ENCODE measurements at places on chromosomes 7 and 10.

- no peak for DNase-seq
These were observed 10.2 kb downstream of the PKD2L1 start for GRCh38 chr10:100319707-100320402.

DNA sequence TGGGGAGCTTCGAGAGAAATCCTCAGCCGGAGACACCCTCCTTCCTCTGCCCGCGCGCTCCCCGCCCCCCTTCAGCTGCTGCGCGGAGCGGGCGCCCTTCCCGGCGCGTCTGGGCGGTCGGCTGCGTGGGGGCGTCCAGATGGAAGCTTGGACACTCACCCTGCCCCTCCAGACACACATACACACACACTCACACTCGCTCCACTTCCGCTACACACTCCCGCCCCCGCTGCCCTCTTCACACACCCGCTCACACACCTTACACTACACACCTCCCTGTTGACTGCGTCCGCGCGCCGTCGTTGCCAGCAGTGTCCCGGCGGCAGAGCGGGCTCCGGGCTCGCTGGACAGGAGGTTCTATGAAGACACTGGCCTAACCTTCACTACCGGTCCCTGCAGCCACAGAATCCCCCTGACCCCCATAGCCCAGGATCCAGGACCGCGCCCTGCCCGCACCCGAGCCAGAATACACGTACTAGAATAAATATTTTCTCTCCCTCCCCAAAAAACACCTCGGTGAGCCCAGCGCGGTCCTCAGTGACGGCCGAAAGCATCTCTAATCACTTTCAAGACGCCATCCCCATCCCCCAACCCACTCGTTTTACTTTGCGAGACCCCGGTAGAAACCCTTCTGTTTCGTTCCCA lies 1.1 kb upstream of the EGR2 start:
- peak; percentile 23 for DNase-seq

DNA sequence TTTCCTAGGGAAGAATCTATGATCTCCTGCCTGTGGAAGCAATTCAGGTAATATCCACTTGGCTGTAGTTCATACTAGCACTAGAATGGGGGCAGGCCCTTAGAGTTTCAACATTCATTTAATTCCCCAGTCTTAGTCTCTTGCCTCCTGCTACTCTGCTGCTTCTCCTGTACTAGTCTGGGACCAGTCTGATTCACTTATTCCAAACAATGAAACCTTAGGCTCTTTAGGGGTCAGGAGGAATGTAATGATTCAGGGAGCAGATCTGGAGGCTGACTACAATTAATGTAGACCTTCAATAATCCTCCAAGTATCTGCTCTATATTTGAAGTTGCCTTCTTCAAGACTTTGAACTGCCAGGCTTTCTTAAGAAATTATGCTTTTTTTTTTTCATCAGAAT lies 101.8 kb downstream of the GNAT3 start:
- DNase-seq = no peak

DNA sequence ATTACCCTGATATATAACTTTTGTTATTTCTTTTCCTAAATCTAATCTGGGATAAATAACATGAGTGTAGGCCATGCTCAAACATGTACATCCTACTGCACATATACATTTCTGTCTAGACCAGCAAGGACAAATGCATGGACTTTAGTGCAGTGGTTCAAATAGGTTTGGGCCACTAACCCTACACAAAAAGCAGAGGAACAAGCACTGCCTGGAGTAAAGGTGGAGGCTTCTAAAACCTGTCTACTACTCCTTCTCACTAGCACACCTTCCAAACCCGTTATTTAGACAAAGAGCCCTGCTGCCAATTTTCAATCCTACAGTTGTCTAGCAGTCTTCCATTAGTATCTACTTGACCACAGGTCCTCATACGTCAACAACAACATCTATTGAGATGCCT lies 34.8 kb downstream of the SGCE start:
- DNase-seq = no peak

- no peak for DNase-seq
These were observed 89.6 kb downstream of the CACNB2 start for GRCh38 chr10:18229826-18230225.

DNA sequence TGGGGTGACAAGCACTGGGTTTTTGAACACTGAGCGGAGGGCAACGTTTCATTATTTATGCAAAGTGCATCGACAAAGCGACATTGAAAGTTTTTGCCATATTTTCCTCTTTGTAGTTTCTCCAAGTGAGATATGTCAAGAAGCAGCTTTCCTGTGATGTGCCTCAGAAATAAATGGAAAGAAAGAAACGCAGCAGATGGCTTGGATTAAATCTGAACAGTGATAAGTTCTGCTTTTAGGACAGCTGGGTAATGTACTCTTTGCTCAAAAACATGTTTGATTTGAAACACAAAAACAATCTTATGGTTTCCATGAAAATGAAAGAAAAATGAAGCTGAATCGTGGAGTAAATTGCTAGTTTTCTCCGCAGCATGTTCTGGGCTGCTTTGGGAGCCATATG lies 166.3 kb downstream of the PTPRN2 start:
- DNase-seq = no peak
